ENCODE measurements at places on chromosomes 7 and 10.

DNA sequence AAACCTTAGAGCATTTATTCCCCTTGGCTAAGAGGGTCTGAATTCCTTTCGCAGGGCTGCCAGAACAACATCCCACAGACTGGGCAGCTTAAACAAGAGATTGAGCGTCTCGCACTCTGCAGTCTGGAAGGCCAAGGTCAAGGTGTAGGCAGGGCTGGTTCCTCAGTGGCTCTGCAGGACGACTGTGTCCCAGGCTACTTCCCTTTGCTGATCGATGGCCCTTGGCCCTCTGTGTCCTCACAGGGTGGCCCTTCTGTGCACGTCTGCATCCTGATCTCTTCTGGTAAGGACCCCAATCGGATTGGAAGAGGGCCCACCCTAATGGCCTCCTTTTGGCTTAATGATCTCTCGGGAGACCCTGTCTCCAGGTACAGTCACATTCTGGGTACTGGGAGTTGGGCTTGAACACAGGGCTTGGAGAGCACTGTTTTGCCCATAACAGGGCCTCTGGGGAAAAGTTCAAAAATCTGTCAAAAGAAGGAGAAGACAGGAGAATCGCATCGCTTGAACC lies 35.1 kb upstream of the DNAJB6 start:
- DNase-seq: no peak

GRCh38 chr10:100043796-100044195 lies 34.0 kb upstream of the DNMBP start:
- DNase-seq: no peak

GRCh38 chr10:73117976-73118743 lies 7.9 kb downstream of the NUDT13 start:
- no peak for DNase-seq

DNA sequence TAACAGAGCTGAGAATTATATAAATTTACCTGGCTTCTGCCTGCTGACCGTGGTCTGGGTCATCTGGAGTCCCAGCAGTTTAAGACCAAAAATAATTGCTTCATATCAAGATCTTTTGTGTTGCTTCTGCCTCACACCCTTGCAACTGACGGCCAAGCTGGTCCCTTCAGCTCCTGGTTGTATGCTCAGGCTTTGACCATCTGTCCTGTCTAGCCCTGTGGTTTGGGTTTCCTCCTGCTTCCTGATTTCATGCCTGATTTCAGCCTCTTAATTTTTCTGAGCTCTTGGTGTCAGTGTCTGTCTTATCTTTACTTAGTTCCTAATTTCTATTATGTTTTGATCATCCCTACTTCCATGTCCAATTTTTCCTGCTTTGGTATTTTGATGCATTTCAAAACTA lies 87.9 kb upstream of the PLXDC2 start:
- DNase-seq: no peak

GRCh38 chr10:26479766-26480492 lies 41.8 kb downstream of the APBB1IP start:
- no peak for DNase-seq

DNA sequence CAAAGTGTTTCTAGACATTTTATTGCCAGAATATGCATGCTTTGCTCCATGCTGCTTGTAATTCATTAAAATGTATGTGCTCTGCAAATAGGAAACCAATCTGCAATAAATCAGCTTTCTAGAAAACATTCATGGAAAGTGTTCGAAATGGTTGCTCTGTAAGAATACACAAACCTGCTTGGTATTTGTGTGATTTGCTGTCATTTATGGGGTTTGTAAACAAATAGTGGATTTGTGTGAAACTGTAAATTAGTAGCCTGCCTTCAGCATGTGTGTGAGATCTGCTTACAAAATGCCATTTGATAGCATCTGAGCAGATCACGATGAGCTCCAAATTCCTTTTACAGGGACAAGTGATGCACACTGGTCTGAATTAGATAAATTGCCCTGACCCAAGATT lies 219.0 kb upstream of the CSTF2T start:
- no peak for DNase-seq

GRCh38 chr10:31190488-31190887 lies 128.5 kb upstream of the ZEB1 start:
- no peak for DNase-seq

DNA sequence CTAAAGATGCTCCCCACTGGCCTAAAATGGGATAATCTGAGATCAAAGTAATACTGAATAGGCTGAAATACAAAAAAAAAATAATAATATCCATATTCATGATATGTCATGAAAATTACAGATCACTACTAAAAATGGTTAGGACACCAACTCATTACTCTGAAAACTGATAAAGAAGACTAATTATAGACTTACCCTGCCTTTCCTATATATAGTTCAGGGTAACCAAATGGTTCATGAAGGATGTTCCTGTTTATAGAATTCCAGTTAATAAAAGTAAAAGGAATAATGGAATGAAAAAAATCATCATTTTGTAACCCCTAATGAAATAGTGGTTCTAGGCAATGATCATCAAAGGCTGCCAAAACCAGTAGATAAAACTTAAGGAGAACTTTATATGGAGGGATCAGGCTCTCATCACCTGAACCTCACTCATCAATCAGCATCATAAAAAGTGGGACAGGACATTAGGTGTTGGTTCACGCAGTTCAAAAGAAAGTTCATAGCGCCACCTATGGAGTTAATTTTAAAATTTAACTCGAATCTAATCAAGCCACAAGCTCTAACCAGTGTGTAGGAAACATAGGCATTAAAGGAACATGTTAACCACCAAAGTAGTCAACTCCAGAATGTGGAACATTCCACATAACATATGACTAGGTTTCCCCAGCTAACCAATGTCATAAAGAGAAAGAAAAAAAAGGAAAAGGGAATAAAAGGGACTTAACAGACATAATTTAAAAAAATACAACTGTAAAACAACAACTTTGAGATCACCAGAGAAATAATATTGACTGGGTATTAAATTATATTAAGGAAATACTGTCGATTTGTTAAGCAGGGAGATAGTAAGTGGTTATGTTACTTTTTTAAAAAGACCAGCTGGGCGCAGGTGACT lies 35.7 kb downstream of the P4HA1 start:
- no peak for DNase-seq

DNA sequence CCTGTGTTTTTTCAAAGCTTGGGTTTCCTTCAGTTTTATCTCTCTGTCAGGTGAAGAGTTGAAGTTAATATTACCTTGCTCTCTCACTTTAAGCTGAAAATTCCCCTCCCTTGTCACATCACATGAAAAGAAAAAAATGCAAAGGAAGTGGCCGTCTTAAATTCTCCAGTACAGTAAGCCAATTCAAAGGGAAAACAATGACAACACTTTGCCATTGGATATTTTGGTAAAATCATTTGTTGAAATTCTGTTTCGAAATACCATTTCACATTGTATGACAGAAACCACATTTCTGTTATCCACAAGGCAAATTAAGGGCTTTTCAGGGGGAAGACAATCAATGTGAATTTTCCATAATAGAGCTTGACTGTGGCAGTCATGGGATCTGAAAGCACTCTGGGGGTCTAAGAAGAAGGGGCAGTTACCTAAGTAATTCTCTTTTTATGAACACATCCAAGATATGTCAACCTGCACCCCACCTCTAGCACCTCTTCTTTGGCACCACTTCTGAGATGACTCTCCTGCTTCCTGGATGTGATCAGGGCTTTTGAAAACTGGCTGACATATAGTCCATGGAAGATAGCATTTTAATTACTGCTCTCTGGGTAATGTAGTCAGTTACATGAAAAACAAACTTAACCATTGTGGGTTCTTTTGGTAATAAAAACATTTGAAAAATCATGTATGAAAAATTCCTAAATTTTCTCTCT lies 63.8 kb downstream of the ENTPD1 start:
- no peak for DNase-seq

DNA sequence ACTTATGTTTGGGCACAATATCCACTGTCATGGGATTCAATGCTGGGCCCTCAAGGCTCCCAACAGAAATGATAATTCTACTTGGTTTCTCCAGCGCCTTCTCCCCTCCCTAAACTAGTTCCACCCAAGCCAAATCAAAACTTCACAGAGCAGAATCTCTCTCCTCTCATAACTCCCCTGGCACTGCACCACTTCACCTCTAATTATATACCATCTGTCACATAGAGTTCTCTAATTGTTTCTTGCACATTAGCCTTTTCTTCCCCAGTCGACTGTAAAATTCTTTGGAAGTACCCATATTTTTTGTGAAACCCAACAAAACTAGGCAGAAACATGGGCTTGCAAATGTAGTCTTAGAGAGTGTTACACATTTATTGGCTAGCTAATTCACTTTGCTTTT lies 8.1 kb downstream of the SGMS1 start:
- DNase-seq: no peak

- DNase-seq: no peak
These were observed 20.8 kb downstream of the LAT2 start for GRCh38 chr7:74230446-74231231.

GRCh38 chr10:14309593-14309992 lies 21.1 kb downstream of the FRMD4A start:
- DNase-seq: no peak

- DNase-seq: no peak
These were observed 647.7 kb upstream of the GALNT17 start for GRCh38 chr7:70484255-70484654.

DNA sequence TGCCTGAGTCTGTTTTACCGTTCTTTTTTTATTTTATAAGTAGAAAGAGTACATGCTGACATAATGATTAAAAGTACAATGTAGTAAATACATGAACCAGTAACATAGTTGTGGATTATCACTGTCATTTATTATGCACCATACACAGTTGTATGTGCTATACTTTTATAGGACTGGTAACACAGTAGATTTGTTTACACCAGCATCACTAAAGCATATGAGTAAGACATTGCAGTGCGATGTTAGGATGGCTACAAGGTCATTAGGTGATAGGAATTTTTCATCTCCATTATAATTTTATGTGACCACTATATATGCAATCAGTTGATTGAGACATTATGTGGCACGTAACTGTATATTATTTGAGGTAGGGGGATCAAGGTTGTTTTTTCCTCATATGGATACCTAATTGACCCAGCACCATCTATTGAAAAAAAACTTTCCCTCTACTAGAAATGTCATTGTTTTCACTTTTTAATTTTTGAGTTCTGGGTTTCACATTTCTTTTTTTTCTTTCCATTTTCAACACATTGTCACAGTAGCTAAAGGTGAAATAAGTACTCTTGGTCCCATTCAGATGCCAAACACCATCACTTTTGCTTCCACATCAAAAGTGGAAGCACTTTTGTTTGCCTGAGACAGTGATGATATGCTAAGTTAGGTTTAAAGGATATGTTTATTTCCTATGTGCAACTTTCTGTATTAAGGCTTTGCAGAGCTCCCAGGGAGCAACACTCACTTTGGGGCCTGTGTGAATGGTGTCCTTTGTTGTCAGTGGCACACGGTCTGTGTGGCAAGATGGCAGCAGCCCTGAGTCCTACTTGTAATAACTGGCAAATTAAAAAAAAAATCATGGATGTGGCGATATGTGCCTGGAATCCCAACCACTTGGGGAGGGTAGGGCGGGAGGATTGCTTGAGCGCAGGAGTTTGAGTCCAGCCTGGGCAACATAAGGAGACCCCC lies 17.1 kb downstream of the UBE2D1 start:
- DNase-seq: no peak

DNA sequence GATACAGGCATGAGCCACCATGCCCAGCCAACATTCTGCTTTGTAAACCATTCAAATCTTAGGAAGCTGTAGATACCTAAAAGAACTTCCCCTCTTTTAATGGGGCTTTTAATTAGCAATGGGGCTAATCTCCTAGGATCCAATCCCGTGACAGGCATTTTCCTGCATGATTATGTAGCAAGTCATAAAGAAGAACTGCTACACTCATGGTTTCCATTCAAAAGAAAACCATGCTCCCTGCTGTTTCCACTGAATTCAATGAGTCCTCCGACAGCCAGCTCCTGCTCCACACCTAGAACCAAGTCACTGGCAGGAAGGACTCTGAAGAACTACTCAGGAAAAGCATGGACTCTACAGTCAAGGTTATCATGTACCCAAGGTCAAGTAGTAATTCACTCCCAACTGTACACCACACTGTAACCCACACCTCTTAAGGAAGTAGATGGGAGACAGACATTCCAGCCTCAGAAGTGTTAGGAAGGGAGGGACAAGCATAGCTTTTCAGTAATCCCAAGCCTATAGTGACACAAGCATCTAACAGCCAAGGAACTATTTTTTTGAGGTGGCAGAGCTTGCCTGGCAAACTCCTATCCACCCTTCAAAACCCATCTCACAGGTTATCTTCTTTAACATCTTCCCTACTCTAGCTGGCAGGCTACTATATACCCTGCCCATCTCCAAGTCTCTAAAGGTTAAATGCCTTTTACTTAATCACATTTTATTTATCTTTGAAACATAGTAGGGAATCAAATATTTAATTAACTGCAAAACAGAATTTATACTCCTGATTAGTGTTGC lies 47.5 kb downstream of the CTBP2 start:
- DNase-seq: peak; percentile 13

- DNase-seq: no peak
These were observed 113.6 kb upstream of the NFE2L3 start for GRCh38 chr7:26038201-26038990.

DNA sequence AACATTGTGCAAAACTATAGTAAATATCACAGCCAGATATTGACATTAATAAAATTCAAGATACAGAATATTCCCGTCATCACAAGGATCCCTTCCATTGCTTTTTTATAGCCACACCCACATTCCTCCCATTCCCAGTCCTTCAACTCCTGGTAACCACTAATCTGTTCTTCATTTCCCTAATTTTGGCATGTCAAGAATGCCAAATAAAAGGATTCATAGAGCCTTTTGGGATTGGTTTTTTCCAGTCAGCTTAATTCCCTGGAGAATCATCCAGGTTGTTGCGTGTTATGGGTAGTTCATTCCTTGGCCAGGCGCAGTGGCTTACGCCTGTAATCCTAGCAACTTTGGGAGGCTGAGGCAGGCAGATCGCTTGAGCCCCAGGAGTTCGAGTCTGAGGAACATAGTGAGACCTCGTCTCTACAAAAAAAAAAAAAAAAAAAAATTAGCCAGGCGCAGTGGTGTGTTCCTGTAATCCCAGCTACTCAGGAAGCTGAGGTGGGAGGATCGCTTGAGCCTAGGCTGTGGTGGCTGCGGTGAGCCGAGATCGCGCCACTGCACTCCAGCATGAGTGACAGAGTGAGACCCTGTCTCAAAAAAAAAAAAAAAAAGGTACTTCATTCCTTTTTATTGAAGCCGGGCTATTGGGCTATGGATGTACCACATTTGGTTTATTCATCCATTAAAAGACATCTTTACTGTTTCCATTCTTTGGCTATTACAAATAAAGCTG lies 2.7 kb downstream of the OGDH start:
- DNase-seq: no peak

DNA sequence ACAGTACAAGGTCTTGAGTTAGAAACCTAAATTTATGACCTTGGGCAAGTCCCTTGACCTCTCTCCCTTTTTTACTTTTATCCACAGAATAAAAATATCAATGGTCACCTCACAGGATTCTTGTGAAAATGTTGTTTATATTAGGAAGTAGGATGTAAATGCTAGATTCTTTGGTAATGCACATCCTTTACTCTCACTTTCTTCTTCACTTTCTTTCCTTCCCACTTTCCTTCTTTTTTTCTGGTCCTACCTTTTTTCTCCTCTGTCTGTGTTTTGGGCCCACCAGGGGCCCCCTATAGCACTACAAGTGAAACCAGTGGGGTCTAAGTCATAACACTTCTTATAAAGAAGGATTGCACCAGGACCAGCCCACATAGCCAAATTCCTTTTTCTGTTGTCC lies 12.1 kb downstream of the RPEL1 start:
- no peak for DNase-seq

Data from upper lobe of right lung (tissue), 1 donor.